ENCODE measurements at places on chromosomes 3 and 15.

DNA sequence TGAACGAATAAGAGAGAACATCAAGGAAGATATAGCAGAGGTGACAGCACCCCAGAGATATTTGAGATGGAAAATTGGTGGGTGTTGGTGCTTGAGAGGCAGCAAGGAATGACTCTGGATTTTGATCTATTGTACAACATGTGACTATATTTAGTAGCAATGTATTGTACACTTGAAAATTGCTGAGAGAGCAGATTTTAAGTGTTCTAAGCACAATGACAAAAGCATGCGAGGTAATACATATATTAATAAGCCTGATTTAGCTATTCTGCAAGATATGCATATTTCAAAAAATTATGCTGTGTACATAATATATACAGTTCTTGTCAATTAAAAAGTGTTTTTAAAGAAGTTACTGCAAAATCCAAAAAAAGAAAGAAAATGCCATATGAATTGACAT is 194.3 kb downstream of the SLC9A9 start:
- no peak for DNase-seq

DNA sequence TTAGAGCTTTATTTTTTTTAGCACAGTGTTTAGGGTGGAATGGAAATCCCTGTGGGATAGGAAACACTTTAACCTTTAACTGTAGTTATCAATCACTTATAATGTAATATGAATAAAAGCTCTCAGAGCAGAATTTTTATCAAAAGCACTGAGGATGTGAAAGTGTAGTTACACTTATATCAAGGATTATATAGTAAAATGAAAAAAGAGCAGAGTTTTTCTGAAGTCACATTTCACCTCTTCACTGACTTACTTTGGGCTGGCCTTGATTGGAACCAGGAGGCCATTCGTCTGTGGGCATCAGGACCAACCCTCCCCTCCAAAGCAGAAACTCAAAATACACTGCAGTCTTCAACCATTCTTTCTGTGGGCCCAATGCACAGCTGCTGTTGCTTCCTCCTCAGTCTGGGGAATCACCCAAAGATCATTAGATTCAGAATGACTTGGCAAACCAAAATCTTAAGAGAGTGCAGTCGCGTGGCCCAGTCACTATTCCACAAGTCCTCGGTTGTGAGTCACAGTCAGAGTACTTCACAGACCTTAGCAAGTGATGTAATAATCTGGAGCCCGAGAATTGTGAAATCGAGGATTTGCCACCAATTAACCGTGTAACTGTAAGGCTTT is 132.6 kb upstream of the COL8A1 start:
- peak; percentile 98 for DNase-seq

DNA sequence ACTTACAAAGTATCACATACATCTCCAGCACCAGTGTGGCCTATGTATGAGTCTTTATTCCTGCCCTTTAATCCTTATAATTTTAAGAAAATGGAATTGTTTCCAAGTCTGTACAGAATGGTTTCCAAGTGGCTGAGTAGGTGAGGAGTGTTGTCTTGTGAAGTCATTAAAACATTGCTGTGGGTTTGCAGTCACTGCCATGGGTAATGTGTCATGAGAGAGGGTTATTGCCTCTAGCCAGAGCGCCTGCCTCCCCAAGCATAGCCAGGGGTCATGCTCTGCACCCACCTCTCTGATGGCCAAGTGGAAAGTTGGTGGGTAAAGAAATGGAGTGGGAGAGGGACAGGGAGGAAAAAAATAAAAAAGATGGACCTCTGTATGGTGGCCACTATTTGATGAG is 25.3 kb downstream of the TRAK1 start:
- peak; percentile 35 for DNase-seq

DNA sequence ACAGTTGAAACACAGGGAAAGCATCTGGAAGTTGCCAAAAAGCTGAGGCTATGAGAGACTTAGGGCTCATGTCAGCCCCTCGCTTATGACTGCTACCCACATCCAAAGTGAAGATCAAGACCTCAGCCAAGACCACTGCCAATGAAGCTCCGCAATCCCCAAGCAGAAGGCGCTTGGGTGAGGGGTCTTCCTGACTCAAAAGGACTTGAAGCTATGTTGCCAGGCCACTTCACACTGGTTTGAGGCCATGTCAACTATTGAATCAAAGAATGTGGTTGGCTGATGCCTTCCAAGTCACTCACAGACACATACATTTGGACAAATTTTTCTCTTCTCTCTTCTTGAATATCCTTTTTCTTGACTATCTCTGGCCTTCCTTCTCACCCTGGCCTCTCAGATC is 928 bp upstream of the CCR4 start:
- DNase-seq: no peak

DNA sequence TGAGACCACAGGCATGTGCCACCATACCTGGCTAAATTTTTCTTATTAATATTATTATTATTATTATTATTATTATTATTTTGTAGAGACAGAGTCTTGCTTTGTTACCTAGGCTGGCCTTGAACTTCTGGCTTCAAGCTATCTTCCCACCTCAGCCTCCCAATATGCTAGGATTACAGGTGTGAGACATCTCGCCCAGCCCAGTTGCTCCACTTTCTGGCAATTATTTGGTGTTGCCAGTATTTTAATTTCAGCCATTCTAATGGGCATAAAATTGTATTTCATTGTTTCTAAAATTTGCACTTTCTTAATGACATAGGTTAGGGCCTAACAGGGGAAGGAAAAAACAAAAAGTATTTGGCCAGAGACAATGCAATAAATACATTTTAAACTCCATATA is 1217.6 kb upstream of the ALCAM start:
- DNase-seq: no peak

Measured in fibroblast of mammary gland (primary cell).